ENCODE measurements at places on chromosomes 5 and 9. TPM values are rescaled to one million over a fixed set of nuclear protein-coding genes. Genes with fewer than 3 reads are reported as not detected.
A peak's percentile ranks its signal among the peaks of the same experiment; 100 is the strongest.

Gene SPATA6L
- total RNA-seq = 6.3 TPM

Gene FGF18
- 0.37 TPM for total RNA-seq

Gene PCSK1
- total RNA-seq = not detected

Gene CCL27
- total RNA-seq = not detected

DNA sequence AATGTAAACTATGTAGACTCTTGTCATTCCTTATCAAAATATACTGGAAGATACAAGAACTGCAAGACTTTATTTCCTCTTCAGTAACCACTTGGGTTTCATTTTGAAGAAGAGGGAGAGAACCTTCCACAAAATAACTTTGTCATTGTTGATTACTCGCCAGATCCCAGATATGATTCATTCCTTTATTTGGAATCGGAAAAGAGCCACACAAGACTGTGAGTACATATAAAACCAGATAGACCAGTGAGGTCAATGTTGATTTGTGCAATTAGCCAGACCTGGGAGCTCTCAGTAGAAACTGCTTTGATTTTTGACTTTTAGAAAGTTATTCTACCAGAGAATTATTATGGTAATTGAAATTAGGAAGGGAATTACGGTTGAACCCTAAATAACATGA lies 146.1 kb downstream of the TMEM167A start:
- peak; percentile 32 for DNase-seq

- DNase-seq = no peak
Observed at GRCh38 chr5:138508958-138509357, 34.1 kb downstream of the ETF1 start.

DNA sequence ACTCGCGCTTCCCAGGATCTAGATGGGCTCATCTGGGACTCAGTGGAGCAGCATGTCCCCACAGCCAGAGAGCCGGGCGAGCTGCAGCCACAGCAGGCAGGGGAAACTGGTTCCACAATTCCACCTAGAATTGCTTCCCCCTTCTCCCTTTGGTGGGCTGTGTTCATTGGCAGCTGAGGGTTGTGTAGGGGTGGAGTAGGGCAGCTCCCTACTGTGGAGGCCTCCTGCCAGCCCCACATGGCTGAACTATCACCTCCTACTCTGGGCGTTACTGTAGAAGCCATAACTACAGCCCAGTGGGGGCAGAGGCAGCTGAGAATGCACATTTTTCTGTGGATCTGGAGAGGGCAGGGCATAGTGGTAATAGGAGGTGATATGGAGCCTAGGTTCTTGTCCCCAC lies 44.8 kb downstream of the PPARGC1B start:
- DNase-seq = no peak

- no peak for DNase-seq
Observed at GRCh38 chr9:112574008-112574407, 87.4 kb downstream of the KIAA1958 start.

DNA sequence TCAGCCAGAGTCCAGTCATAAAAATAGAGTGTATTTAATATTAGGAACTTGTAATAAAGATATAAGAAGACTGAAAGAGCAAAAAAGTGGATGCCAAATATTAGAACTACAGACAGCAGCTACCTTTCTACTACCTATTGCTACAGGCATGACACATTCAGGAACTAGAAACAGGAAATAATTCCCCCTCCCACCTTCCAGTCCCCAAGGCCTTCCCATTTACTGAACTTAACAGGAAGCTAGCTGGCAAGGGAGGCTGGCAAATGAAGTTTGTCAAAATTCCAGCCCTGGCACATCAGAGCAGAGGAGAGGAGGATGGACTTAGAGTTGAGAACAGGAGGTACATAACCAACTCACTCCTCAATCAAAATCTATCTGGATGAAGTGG lies 50.2 kb upstream of the RIC1 start:
- DNase-seq = no peak

GRCh38 chr5:58153255-58153654 lies 306.6 kb downstream of the PLK2 start:
- DNase-seq = peak; percentile 48

GRCh38 chr9:71797266-71797665 lies 29.0 kb upstream of the CEMIP2 start:
- DNase-seq = no peak

GRCh38 chr9:136525207-136525606 lies 20.6 kb downstream of the NOTCH1 start:
- DNase-seq = no peak

DNA sequence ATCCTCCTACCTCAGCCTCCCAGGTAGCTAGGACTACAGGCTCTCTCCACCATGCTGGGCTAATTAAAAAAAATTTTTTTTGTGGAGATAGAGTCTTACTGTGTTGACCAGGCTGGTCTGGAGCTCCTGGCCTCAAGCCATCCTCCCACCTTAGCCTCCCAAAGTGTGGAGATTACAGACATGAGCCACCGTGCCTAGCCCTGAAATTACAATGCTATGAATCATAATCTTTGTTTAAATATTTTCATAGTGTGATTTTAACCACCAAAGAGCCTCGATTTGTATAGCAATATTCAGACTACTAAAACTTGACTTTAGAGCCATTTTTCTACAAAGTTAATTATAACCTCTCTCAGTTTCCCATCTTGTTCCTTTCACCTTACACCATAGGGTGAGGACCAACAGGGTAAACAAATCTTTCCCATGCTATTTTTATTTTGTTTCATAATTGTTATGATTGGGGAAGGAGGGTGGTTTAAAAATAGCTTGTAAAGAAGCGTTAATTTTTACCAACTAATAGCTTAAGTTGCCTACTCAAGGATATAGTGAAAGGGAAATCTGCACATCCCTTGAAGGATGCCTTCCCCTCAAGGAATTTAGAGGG lies 32.7 kb downstream of the UBE2D2 start:
- DNase-seq = no peak

DNA sequence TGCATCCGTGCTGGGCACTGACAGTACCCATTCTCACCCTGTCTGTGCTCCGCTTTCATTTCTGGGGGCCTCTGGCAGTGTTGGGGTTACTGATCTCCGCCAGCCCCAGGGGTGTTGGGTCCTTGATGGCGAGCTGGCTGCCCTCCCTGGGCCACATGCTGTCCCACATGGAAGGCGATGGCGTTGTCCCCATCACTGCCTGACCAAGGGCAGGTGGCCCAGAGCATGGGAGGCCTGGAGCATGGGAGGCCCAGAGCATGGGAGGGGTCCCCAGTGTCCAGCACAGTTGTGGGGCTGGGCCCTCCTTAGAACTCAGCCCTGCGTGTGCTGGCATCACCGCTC lies 50.9 kb downstream of the RXRA start:
- no peak for DNase-seq
